NCI-H187 (cell line): ENCODE measurements at places on chromosomes 6 and 20.

DNA sequence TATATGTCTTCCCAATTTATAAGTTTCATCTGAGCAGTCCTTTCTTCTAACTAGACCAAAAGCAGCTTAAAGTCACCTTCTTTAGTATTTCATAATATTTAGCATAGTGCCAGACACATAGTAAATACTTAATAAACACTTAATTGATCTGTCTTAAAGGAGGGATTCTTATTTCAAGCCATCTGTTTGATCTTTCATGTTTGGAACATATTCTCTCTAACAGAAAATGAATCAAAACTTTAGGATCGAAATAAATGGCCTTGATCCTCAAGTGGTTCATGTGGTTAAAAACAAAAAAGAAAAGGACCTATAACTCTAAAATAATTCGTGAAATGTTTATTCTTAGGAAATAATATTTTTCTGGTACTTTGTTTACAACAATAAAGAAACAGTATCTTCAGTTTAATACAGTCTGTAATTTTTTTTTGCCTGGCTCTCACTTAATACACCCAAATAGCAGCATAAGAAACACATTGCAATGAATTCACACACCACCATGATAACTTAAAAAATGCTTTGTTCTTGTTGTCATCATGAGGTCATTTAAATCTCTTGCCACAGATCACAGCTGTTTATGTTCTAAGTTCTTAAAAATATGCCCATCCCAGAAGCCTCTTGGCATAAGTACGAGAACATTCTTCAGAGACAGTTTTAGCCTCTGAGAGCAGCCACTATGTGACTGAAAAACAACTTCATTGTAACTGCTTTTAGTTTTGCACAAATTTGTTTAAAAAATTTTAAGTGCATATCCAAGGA lies 48.1 kb downstream of the ESF1 start:
- DNase-seq: no peak

GRCh38 chr20:44969300-44969894 lies 3.1 kb downstream of the STK4 start:
- no peak for DNase-seq

DNA sequence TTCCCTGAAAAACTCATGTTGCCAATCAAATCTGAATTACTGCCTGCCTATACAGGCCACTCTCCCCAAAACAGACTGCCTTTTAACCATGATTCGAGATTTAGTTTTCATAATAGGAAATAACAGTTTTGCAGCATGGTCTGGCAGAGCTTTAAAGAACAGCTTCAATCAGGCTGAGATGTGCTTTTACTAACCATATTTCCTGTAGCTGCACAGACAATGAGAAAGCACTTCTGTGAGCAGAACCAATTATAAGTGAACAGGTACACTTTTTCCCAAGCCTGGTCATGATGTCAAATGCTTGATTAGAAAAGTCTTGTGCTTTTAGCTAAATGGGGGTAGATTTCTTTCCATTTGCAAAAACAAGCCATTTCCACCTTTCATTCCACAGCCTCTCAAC lies 108.2 kb downstream of the THEMIS start:
- DNase-seq: no peak

- no peak for DNase-seq
Observed at GRCh38 chr6:150813993-150814359, 51.5 kb upstream of the MTHFD1L start.

DNA sequence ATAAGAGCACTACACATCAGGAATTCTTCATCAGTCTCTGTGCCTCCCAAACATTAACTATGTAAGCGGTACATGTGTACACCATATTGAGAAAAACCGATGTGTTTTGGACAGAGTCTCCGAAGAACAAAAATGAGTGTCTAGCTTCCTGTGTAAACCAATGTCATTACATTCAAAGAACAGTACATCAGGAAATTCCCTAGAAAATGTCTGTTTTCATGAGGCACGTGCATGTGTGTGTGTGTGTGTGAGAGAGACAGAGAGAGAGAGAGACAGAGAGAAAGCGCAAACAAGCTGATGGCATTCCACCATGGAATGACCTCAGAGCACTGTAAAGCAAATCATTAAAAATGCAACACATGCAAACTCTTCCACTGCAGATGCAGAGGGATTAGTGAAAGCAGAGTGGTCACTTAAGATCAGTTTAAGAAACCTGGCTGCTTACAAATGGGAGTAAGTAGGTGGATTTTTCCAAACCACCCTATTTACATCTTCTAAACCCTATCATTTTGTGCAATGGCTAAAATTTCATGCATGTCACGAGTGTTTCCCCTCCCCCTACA lies 133.9 kb downstream of the HIVEP2 start:
- no peak for DNase-seq

DNA sequence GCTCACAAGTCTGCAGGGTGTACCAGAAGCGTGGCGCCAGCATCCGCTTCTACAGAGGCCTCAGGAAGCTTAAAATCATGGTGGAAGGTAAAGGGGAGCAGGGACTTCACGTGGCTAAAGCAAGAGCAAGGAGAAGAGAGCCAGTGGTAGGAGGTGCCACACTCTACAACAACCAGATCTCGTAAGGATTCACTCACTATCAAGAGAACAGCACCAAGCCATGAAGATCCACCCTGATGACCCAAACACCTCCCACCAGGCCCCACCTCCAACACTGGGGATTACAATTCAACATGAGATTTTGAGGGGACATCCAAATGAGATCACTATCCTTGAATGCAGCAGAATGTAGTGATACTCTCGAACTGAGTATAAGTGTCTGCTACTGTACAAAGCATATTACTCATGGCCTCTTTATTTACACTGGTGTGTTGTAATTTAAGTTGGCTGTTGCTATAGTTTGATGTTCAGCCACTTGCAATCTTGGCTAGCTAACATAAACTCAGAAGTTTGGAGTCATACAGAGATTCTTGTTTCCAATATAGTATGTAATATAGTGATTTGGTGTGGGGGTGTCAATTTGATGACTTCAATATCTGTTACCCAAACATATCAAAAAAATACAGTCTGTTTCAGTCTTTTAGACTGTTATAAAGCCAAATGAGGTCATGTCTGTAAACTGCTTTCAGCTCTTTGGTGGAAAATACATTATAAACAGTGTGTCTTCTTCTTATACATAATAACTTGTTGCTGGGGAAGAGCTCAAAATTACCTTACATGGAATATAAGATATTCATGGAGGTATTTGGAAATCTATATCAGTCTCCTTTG lies 39.4 kb upstream of the MYLIP start:
- no peak for DNase-seq

GRCh38 chr6:6966569-6966968 lies 141.2 kb upstream of the RREB1 start:
- no peak for DNase-seq

- no peak for DNase-seq
Observed at GRCh38 chr6:12769556-12770256, 53.1 kb downstream of the PHACTR1 start.

- no peak for DNase-seq
Observed at GRCh38 chr6:167932468-167933276, 64.8 kb upstream of the KIF25 start.

DNA sequence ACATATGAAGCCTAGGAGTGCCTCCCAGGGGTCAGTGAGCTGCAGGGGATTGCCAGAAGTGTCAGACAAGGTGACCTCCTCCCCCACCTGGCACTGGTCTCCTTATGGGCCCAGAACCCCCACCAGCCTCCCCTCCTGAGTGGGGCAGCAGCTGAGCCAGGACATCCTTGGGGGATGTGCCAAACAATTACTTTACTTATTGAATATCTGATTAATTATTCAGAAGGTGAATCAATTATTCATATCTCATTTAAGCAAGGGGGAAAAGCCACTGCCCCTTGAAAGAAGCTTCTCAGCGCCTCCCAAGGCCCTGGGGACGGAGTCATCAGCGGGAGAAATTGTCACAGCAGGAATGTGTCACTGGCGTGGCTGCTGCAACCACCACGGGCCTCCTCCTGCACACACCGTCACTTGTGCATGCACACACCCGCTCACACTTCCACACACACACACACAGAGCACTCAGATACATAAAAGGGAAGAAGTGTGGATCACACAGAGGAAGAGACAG lies 123.4 kb upstream of the MAFB start:
- no peak for DNase-seq

GRCh38 chr6:99603421-99604165 lies 3.0 kb upstream of the PRDM13 start:
- no peak for DNase-seq

- DNase-seq: no peak
Observed at GRCh38 chr6:112980676-112981075, 633.5 kb downstream of the RFPL4B start.

DNA sequence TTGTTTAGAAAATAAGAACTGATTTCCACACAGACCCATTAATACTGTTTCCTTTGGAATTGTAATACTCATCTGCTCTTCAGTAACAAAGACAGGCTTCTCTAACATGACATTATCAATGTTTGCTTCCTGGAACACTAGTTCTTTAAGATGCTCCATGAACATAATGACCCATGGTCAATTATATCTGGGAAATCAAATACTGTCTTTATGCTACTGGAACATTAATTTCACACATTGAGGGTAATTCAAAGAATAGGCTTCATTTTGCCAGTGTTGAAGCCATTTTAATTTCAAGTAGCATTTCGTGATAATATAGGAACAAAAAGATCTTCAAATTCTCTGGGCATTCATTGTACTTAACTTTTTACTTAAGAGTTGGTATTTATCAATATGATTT lies 80.9 kb downstream of the OPN5 start:
- no peak for DNase-seq

- DNase-seq: no peak
Observed at GRCh38 chr20:40536808-40537207, 152.2 kb downstream of the MAFB start.

DNA sequence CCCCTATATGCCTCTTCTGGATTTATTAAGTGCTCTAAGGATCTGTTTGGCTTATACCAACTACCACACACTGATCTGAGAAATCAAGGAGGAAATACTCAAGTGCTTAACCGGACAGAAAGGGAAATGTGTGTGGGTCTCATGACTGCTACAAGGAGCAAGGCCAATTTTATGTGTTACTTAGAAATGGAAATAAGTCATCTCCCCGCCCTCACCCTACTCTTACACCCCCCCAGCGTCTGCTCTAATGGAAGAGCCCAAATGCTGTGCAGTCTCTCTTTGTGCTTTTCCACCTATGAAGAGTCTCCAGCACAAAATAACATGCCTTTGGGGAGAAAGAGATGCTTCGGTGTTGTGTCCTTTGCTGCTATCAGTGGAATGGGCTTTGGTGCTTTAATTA lies 428.8 kb upstream of the ARID1B start:
- peak; percentile 47 for DNase-seq

- DNase-seq: no peak
Observed at GRCh38 chr6:15472621-15473020, 190.2 kb downstream of the DTNBP1 start.

DNA sequence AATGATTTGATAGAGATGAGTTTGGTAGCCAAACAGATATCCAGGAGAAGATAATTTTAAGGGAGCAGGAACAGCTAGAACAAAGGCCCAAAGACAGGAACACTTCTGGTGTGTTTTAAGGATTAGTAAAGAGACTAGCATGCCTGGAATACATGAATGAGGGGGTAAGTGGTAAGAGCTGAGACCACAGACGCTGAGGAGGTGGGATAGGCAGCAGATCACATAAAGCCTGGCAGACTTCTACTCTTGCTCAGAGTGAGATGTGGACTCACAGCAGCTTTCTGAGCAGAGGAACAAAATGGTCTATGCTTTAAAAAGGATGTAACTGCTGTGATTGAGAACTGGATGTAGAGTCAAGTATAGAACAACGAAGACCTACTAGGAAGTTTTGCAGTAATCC lies 100.1 kb downstream of the EPHA7 start:
- DNase-seq: no peak

DNA sequence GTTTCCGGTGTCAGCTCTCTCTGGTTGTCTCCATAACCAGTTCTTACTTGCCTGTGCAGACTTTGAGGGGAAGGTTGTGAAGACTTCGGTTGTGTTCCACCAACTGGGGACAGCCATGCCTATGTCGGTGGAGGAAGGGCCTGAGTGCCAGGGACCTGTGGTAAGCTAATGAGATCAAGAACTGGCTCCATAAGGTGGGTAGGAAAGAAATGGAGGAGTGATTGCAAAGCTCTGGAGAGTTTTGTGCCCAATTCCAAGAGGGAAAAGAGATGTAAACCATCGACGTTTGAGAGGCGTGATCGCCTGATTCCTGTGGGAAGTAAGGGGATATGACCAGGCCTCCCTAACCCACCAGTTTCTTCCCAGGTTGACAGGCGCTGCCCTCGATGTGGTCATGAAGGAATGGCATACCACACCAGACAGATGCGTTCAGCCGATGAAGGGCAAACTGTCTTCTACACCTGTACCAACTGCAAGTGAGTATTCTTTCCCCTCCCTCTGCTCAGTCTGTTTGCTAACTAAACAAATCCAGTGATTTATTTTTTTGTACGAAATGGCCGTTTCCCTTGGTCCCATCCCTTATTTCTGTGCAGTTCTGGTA lies 893 bp downstream of the POLR1H start:
- no peak for DNase-seq

- no peak for DNase-seq
Observed at GRCh38 chr6:165059032-165059431, 250.4 kb downstream of the C6orf118 start.

- no peak for DNase-seq
Observed at GRCh38 chr6:14537030-14537429, 419.5 kb downstream of the CD83 start.

DNA sequence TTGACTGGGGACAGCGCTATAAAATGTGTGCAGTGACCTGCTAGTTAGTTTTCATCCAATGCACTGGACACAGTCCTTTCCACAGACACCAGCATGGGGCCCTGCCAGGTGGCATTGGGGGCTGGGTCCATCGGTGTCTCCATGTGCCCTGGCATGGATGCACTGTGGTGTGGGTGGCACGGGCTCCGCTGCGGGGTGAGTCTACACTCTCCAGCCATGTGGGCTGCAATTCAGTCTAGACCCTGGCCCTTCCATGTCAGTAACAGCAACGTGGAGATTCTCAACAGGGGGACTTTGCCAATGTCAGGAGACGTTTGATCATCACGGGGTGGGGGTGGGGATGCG lies 100.0 kb downstream of the RAMACL start:
- DNase-seq: no peak

GRCh38 chr6:6008089-6008647 lies 1.4 kb upstream of the NRN1 start:
- DNase-seq: no peak

- DNase-seq: no peak
Observed at GRCh38 chr6:127894051-127894450, 6.8 kb downstream of the THEMIS start.
